ENCODE measurements at places on chromosomes 12 and 14.

DNA sequence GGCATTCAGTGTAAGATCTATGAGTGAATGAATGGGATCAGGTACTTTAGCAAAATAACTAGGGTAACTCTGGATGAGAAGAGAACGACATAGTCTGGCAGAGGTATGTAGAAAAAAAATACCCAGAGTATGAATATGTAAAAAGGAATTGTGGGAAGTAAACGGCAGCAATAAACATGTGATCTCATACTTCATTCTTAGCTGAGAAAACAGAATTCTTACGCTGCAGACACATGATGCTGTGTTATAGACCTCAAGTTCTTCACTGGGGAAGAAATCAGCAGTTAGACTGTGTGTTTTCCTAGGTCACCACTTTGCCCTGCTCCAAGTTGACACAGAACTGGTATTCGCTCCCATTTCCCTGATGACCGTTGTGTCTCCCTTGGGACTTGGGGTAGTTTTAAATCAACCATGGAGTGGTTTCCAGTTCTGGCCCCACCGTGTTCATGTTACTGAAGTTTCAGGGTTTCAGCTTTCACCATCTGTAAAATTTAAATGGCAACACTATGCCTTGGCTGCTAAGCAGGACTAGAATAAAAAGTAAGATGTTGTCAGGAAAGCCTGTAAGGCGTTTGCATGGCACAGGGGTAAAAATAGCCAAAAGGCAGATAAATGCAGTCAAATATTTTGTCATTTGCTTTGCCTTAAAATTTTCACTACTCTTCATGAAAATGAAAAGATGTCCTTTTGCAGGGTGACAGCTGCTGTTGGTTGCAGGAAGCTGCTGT lies 223.7 kb downstream of the PELI2 start:
- no peak for DNase-seq

DNA sequence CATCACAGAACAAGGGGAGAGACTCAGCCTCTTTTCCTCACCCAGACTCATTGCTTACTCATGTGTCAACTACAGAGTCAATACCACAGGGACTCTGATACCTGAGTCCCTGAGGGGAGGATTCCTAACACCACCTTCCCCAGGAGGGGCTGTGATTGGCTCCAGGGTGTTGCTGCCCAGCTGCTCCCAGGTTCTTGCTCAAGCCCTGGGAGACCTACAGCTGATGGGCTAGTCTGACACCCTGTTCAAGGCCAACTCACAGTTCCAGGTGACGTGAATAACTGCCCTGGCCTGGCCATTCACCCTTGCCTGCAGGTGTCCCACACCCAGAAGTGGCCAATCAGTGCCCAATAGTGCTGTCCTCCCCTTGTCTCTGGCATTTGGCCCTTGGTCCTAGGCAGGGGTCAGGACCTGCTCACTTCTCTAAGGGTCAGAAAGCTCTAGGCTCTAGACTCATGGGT lies 8.6 kb downstream of the SPRYD4 start:
- no peak for DNase-seq

DNA sequence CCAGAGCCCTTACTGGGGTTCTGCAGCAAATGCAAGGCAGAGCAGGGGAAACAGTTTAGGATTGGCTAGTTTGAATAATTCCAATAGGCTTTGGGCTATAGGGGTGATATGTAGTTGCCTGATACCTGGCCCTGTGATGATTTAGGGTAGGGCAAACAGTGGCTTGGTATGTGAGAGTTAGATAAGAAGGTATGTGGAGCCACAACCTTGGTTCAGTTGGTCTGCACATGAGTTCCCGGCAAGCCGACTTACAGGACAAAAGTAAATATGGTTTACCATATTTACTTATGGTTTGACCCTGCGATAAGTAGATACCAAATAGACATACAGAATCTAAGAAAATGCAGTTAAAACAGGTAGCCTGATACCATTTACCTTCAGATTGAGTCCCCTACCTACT lies 8.3 kb upstream of the CAPRIN2 start:
- no peak for DNase-seq

- DNase-seq, result no peak
Measured at GRCh38 chr12:100579844-100580243, 6.4 kb downstream of the GAS2L3 start.

- DNase-seq, result no peak
Measured at GRCh38 chr14:68460541-68460940, 332.3 kb downstream of the ZFP36L1 start.

DNA sequence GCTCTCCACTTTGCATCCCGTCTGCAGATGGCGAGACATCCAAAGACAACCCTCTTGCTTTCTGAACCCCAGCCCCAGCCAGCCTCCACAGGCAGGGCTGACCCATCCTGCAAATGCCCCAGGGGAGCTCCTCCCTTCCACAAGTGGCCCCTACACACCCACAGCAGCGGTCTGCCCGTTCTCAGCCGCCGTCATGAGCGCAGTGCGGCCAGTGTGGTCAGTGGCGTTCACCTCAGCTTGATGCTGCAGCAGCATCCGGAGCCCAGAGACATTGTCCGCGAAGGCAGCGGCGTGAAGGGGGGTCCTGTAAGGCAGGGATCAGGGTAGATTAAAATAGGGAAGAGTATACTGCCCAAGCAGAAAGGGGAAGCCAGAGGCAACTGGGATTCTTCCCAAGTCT lies 13.7 kb downstream of the ANKRD52 start:
- no peak for DNase-seq

Data from NCI-H1417 (cell line).